Omental fat pad (tissue), 4 donors: ENCODE measurements at places on chromosomes 3 and 15. TPM values are rescaled to one million over a fixed set of nuclear protein-coding genes. Genes with fewer than 3 reads are reported as not detected.

Gene FEZF2
- not detected for total RNA-seq

Gene RAD51
- 0.84 TPM for total RNA-seq

Gene LEKR1
- not detected for total RNA-seq

- DNase-seq, result peak; percentile 53
Measured at GRCh38 chr15:75673426-75674235, 25.9 kb downstream of the SNX33 start.

GRCh38 chr3:78888635-78889034 is 879.2 kb downstream of the ROBO1 start:
- DNase-seq, result no peak

DNA sequence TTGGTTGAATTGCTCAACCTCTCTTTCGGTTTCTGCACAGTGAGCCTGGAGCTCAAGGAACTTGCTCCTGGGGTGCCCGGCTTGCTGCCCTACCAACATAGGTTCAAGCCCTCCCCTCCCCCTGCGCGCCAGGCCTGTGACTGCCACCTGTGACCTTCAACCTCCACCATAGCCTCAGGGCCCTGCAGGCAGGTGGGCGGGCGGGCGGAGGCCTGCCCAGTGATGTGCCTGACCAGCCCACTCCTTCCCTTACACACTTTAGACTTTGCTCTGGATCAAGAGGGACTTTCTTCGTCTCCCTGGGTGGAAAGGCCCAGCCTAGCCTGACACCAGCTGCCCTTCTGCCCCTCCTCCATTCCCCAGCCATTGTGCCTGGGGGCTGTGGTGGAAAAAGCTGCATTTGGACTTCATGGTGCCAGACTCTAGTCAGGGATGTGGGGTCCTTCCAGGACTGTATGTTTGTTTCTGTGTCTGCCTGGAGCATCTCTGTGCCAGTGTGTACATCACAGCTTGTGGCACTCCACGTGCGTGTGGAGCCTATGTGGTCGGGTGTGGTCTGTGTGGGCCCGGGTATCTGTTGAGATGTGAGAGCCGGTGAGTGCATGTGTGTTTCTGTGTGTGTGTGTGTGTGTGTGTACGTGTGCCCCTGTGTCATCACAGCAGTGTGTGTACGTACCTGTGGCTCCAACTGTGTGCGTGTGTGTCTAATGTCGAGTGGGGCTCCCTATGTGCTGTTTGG is 9.5 kb downstream of the PRKCD start:
- no peak for DNase-seq

Gene MST1R
- 12.6 TPM for total RNA-seq

GRCh38 chr3:38121832-38122461 is 15.0 kb downstream of the ACAA1 start:
- DNase-seq, result peak; percentile 18

DNA sequence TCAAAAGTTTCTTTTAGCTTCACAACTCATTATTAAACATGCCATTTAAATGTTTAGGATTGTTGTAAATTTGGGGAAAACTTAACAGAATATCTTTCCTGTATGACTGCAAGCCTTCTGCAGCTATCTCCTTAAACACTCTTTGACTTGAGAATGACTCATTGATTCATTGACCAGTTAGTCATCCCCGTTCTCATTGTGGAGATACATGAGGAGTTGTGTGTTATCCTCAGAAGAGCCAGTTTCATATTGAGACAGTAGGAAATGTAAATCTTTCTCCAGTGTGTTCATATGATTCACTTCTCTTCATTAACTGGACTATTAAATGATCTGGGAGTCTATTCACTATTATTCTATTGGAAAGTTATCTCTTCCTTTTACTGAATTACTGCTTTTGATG is 83.0 kb downstream of the CRYGS start:
- no peak for DNase-seq

DNA sequence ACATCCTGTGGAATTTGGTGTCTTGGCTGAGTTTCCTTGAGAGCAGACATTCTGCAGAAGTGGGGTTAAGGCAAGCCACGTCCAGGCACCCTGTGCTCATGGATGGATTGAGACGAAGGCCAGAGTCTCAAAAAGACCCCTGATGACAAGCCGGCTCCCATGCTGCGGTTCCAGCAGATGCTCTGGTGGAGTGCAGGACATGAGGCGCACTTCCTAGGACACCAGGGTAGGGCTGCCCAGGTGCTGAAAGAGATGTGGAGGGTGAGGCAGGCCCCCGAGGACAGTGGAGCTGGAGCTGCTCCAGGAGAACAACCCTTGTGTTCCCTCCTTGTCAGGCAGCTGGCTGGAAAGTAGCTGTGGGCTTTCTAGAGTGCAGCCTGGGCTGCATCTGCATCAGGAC is 81.0 kb downstream of the ASB7 start:
- no peak for DNase-seq

Gene GOLGA6L2
- not detected for total RNA-seq
